HepG2 (cell line): ENCODE measurements at places on chromosomes 5 and 9.

GRCh38 chr5:110342683-110343082 lies 383.8 kb downstream of the TMEM232 start:
- peak; percentile 36 for DNase-seq

DNA sequence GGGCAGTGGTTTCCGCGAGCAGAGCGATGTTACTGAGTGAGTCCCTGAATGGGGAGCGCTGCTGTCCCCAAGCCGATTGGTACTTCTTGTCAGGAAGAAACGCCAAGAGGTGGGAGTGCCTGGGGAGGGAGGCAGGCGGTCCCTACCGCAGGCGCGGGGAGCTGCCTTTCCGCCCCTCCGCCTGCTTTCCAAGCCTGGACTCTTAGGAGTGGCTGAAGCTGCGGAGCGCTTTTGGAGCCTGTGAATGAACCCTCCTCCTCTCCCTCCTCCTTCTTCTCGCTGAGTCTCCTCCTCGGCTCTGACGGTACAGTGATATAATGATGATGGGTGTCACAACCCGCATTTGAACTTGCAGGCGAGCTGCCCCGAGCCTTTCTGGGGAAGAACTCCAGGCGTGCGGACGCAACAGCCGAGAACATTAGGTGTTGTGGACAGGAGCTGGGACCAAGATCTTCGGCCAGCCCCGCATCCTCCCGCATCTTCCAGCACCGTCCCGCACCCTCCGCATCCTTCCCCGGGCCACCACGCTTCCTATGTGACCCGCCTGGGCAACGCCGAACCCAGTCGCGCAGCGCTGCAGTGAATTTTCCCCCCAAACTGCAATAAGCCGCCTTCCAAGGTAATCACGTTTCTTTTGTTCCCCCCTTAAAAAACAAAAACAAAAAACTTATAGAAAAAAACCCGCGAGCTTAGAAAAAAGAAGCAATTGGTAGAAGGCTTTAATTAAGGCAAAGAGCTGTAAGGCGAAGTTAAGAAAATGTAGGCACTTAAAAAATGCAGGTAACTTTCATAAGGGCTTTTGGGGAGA lies at the start of gene VCAN:
Gene VCAN (plus strand): TSS at position 340 of the 808 bp plus-strand sequence. CDS start 11,775 bp downstream, outside the sequence.
- DNase-seq: no peak

DNA sequence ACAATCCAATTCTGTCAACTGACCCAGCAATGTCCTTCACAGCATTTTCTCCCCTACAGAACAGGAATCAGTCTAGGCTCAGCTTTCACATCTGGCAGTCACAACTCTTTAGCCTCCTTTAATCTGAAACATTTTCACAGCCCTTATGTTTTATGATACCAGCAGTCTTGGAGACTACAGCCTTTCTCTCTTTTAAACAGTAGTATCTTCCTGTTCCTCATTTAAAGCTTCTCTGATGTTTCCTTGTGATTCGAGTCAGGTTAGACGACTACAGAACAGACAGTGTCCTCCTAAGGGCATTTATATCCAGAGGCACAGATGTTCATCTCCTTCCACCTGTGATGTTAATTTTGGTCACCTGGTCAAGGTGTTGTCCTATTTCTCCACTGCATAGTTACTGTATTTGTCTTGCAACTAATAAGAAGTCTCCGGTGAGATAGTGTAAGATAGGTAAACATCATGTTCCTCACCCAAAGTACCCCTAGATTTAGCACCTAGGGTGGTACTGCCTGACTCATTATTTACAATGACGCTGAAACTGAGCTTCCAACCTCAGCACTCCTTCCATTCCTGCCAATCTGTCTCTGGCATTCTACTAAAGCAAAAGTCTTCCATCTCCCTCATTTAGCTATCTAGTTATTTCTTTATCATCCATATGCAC lies 20.7 kb downstream of the TTC39B start:
- no peak for DNase-seq

- no peak for DNase-seq
These were observed 205.6 kb downstream of the GADD45G start for GRCh38 chr9:89810431-89810830.
